ENCODE measurements at places on chromosomes 1 and 21.

DNA sequence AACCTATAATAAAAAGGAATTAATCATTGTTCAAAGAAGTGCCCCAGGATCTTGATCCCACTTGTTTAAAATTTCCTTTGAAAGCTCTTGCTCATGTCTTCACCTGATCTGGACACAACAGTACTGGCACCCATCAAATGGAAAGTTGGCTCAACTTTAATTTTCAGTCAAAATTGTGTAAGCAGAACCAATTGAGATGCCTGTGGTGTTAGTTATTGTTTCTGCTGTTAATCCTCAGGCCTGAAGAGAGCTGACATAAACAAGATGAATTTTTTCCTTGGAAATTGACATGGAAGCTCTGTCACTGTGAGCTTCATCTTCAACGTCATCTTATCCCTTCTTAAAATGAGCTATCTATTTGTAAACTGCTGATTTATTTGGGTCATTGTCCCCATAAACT, 88.3 kb upstream of the TNFSF4 start:
- no peak for DNase-seq

DNA sequence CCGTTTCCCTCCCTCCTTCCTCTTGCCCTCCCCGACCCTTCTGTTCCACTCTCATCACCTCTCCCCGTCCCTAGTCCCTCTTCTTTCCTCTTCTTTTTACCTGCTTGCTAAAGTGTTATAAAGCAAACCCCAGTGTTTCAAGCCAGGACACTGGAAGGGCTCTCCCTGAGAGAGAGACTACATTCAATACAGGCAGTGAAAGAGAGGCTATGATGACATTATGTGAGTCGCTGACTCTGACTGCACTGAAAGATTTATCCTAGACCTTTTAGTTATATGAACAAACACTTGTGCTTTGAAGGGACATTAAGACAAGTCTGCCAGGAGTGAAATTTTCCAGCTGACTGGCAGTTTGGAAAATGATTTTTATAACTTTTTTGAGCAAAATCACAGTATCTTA, 155.7 kb downstream of the S1PR1 start:
- DNase-seq: no peak

- peak; percentile 31 for DNase-seq
Measured at GRCh38 chr1:23743287-23744152, at the start of gene ELOA. Gene ELOA (plus strand): TSS chr1:23743471. CDS start chr1:23743504, 33 bp downstream.

GRCh38 chr1:153922972-153923925, at the start of gene GATAD2B:
Gene GATAD2B (minus strand): TSS chr1:153922972. CDS start chr1:153828347, 94,625 bp downstream.
- peak; percentile 97 for DNase-seq

- DNase-seq: no peak
Measured at GRCh38 chr1:194133152-194133551, 946.7 kb upstream of the B3GALT2 start.

- no peak for DNase-seq
Measured at GRCh38 chr1:167158813-167159275, 61.8 kb upstream of the POU2F1 start.

- no peak for DNase-seq
Measured at GRCh38 chr21:34800797-34801518, 132.2 kb downstream of the CLIC6 start.

DNA sequence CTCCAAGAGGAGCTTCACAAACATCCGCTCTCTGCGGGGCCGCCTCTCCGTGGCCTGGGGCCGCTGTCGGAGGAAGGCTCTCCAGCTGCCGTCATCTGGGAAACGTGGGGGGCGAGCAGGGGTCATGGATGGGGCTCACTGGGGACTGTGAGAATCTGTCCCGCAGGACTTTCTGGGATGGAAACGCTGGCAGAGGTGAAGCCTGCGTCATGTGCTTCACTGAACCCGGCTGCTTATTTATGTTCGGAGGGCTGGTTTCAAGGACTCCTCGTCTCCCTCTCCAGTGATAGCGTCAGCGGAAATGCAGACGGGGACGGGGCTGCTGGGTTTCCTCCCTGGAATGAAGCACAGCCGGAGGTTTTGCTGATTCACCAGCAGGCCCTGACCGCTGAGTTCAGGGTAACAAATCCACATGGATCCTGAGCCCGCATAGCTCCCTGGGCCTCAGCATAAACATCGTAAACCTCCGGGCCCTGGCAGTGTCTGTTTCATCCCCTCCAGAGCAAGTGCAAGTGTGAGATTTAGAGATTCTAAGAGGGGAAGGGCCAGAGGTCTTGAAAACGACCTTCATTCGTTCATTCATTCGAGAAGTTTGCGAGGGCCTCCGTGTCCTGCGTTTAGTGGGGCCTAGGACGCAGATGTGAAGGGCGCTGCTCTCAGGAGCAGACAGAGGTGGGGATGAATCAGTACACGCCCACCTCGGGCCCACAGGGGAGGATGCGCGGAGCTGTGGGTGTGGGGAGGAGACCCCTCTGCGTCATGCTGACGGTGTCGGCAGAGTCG, 7.0 kb upstream of the POFUT2 start:
- DNase-seq: peak; percentile 87

- no peak for DNase-seq
Measured at GRCh38 chr1:161506336-161507223, 1.3 kb downstream of the FCGR2A start.

GRCh38 chr1:56469640-56470371, 109.6 kb downstream of the PLPP3 start:
- DNase-seq: peak; percentile 28

DNA sequence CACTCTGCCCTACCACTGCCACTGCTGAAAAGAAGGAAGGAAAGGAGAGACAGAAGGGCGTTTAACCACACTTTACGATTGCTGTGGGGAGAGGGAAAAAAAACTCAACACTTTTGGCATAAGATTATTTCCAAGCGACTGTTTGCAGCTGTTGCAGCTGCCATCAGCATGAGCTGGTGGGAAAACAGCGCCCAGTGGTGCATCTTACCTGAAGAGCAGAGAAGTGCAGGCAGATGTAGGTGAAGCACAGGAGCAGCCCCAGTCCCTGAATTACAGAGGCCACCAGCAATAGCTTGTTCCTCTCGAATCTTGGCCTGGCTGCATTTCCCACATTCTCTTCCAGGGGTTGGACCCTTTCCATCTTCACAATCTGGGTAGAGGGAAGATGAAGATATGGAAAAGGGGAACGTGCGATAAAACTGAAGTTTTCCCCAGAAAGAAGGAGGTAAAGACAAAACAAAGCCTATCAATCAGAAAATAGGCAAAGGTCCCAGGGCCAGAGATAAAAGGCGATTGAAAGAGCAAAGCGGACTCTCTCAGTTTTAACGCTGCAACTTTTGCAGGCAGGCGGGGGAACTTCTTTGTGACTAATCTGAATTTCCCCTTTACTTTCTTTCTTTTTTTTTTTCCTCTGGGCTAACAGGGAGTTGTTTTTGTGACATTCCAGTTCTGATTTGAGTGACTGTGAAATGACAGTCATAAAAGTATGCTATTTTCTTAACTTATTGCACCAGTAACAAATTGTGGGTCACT, at the start of gene TNFSF4:
TNFSF4 (minus strand) TSS at position 516 of the 753 bp plus-strand sequence; CDS start at position 361, 155 bp downstream.
- DNase-seq: no peak
